ENCODE measurements at places on chromosomes 16 and 17.

- no peak for DNase-seq
Observed at GRCh38 chr16:56855201-56855600, 9.8 kb upstream of the SLC12A3 start.

- DNase-seq = no peak
Observed at GRCh38 chr17:71361656-71362450, 759.0 kb upstream of the SOX9 start.

DNA sequence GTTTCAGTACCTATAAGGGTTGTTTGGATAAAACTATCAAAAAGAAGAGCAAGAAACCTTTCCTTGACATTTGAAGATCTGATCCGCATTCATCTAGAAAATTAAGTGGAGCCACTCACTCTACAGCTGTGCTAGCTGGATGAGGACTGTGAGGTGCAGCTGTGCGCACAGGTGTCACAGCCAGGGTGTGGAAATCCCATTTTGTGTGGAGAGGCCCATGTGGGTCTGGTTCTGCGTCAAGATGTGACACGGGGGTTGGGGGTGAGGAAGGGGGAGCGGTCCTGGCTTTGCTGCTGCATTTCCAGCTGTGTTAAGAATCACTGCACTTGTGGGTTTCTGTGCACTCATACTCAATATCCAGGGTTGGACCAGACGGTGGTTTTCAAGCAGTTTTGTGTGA lies 70.7 kb downstream of the CLEC16A start:
- no peak for DNase-seq

DNA sequence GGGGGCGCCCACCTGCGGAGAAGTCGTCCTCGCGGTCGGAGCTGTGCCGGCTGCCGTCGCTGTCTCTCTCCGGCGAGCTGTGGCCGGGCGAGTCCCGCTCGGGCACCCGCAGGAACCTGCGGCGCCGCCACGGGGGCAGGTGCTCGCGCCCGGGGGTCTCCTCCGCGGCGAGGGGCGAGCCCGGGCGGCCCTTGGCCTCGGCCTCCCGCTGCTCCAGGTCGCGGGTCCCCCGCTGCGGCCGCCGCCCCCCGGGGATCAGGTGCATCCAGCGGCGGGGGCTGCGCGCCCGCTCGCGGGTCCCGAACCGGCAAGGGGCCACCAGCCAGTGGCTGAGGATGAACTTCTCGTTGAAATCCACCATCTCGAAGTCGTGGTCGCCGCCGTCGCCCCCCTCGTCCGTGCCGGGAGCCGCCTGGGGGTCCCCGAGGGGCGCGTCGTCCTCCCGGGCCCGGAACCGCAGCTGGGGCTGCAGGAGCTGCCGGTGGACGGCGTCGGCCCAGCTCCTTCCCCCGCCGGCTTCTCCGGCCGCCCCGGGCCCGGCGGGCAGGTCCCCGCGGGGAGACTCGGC lies 41.4 kb upstream of the BHLHA9 start:
- no peak for DNase-seq

DNA sequence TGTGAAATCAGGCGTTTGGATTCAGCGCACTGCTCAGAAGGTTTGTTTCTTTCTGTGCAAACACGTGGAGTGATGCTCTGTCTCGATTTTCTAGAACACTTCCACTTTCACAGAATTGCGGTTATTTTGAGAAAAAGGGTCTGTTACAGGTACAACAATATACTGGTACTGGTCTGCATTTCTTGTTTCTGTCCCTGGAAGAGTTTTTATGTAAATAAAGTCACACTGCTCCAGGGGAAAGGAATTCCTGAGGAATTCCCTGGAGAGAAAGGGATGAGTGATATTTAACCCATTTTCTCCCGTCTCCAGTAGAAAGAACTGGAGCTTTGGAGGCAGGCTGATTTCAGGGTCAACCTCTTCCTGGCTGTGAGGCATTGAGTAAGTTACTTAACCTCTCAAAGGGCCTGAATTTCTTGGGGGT lies 16.2 kb upstream of the RMI2 start:
- DNase-seq = no peak

DNA sequence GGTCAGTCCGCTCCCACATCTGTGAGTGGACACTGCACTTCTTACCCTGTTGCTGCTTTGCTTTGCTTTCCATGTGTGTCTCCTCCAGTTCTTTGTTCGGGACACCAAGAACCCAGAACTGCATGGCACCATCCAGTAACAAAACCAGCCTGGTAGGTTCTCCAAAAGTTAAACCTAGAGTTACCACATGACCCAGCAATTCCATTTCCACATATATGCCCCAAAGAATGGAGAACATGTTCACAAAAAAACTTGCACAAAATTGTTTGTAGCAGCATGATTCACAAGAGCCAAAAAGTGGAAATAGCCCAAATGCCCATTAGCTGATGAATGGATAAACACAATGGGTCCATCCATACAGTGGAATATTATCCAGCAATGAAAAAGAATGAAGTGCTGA lies 10.3 kb upstream of the CCL22 start:
- no peak for DNase-seq

DNA sequence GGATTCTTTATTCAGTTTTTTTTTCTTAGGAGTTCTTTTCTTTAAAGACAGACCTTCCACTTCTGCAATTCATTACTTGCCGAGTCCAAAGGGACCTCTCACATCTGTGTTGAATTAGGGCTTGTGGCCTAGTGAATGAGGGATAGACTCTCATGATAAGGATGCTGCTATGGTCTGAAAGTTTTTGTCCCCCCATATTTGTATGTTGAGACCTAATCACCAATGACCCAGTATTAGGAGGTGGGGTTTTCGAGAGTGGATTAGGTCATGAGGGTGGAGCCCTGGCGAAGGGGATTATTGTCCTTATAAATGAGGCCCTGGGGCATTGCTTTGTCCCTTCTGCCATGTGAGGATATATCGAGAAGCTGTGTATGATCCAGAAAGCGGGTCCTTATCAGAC lies 9.5 kb downstream of the KRT12 start:
- DNase-seq = no peak
